ENCODE measurements at places on chromosomes 2 and 18. TPM values are rescaled to one million over a fixed set of nuclear protein-coding genes. Genes with fewer than 3 reads are reported as not detected.

- peak; percentile 58 for ATAC-seq
These were observed 300.4 kb downstream of the ZNF407 start for GRCh38 chr18:74897971-74898657.

GRCh38 chr18:35588995-35589394 is 7.5 kb downstream of the GALNT1 start:
- no peak for ATAC-seq

Gene SP110
- 40.2 TPM for total RNA-seq

Gene PDCL3
- 28.3 TPM for total RNA-seq

DNA sequence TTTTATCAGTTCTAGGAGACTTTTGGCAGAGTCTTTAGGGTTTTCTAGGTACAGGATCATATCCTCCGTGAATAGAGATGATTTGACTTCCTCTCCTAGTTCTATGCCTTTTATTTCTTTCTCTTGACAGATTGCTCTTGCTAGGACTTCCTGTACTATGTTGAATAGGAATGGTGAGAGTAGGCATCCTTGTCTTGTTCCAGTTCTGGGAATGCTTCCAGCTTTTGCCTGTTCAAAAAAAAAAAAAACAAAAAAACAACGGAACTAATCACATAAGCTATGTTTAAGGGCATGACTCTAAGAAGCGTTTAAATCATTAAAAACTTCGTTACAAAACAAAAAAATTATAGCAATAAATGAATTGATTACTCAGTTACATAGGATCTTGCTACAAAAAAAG is 145.7 kb downstream of the NUP35 start:
- no peak for ATAC-seq

- ATAC-seq: no peak
These were observed 82.3 kb downstream of the PXDN start for GRCh38 chr2:1661891-1662605.

DNA sequence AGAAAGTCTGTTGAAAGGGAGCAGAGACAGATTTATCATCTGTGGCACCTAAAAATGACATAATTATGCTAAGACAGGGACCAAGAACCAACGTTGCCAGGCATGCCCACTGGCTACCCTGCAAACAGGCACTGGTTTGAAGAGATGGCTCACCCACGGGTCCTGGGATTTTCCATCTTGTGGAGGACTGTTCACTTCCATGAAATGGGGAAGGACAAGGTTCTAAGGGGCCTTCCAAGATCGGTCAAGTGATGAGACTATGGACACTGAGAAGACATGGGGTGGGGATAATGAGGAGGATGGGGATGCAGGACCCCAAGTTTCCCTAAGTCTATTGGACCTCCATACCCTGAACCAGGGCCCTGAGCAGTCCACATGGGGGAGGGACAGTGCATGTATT is 18.9 kb downstream of the LGALSL start:
- no peak for ATAC-seq

Gene ANKRD36B
- total RNA-seq: 24.7 TPM

DNA sequence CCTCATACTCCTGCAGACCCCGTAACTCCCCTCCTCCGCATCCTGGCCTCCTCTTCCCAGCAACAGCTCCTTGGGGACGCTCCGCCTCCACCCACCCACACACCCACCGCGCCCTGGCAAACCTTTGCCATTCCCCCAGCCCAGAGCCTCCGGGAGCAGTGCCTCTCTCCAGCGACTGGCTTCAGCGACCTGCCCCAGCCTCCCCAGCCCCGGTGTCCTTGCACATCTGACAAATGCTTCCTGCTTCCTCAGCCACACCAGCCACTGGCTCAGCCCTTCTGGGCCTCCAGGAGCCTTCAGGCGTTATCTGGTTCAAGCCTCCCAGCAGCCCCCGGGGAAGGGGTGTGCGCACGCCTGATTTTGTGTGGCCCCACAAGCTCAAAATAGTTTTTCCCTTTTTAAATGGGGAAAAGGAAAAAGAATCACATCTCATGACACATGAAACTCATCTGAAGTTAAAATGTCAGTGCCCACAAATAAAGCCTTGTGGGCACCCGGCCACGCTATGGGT is 14.2 kb downstream of the ESPNL start:
- ATAC-seq: no peak

GRCh38 chr2:50529600-50530218 is 502.2 kb downstream of the NRXN1 start:
- ATAC-seq: peak; percentile 56

DNA sequence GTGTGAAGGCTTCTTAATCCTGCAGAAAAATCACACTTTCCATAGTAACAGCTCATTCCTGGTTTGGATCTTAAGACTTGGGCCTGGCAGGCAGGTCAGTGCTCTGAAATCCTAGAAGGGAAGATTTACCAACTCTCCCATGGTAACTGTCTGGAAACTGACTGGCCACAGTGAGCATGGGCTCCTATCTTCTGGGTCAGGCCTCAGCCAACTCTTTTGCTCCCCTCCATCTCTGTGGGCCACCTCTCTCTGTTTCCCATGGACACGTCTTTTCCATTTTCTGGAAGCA is 86.7 kb downstream of the ACAA2 start:
- ATAC-seq: no peak

DNA sequence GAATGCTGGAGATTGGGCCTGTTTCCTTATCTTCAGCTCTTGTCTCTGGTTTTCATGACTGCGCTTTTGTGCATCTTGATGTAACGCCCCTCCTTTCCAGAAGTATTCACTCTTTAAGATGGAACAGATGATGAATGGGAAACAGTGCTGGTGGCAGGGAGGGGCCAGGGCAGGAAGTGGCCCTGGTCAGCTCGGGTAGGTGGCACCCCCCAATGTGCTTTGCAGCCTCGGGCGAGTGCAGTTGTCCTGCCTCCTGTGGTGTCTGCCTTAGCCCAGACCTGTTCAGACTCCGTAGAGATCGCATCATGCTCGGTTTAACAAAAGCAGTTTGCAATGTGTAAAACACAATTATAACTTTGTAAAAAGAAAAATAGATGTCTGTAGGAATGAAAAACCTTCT is 17.0 kb upstream of the MGAT4A start:
- ATAC-seq: no peak

DNA sequence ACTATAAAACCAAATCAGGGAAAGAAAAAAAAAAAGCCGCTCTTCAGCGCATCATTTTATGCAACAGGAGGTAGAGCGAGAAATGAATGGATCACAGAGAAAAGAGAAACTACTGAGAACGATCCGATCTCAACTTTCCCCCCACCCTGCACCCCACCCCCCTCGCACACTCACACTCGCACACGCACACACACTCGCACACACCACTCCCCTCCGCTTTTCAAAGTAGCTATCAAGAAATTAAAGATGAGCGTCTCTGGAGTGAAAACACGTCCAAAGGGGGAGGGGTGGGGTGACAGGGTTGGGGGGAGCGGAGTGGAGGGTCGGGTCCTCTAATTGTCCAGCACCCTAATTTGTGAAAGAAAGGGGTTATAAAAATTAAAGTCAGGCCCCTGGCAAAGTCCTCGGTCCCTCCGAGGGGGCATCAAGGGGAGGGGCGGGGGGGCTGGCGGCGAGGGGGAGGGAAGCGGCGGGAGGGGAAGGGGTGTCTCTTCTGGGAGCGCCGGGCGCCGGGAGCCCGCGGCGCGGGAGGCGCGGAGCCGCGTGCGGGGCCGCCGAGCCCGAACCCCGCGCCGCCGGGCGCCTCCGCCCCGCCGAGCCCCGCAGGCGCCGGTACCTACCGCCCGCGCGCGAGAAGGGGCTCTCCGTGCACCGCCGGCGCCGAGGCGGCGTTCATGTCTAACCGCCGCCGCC is 428 bp downstream of the TCF4 start:
- ATAC-seq: no peak

GRCh38 chr2:16661936-16662839 is 3.4 kb downstream of the CYRIA start:
- no peak for ATAC-seq

Gene RAMP1
- total RNA-seq: 0.81 TPM

DNA sequence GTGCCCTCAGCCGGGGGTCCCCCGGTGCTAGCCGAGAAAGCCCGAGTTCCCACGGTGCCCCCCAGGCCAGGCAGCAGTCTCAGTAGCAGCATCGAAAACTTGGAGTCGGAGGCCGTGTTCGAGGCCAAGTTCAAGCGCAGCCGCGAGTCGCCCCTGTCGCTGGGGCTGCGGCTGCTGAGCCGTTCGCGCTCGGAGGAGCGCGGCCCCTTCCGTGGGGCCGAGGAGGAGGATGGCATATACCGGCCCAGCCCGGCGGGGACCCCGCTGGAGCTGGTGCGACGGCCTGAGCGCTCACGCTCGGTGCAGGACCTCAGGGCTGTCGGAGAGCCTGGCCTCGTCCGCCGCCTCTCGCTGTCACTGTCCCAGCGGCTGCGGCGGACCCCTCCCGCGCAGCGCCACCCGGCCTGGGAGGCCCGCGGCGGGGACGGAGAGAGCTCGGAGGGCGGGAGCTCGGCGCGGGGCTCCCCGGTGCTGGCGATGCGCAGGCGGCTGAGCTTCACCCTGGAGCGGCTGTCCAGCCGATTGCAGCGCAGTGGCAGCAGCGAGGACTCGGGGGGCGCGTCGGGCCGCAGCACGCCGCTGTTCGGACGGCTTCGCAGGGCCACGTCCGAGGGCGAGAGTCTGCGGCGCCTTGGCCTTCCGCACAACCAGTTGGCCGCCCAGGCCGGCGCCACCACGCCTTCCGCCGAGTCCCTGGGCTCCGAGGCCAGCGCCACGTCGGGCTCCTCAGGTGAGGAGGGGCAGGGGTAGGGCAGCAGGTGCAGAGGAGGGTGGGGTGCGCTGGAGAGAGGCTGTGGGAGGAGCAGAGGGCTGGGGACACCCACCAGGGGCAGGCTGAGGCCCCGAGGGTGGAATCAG is 14.1 kb upstream of the GMPPA start:
- peak; percentile 74 for ATAC-seq

Gene ANKRD62
- total RNA-seq: not detected

Gene PEX13
- total RNA-seq: 22.3 TPM

Gene GPR17
- total RNA-seq: 0.58 TPM

GRCh38 chr2:133045787-133046186 is 375.8 kb upstream of the LYPD1 start:
- ATAC-seq: no peak

DNA sequence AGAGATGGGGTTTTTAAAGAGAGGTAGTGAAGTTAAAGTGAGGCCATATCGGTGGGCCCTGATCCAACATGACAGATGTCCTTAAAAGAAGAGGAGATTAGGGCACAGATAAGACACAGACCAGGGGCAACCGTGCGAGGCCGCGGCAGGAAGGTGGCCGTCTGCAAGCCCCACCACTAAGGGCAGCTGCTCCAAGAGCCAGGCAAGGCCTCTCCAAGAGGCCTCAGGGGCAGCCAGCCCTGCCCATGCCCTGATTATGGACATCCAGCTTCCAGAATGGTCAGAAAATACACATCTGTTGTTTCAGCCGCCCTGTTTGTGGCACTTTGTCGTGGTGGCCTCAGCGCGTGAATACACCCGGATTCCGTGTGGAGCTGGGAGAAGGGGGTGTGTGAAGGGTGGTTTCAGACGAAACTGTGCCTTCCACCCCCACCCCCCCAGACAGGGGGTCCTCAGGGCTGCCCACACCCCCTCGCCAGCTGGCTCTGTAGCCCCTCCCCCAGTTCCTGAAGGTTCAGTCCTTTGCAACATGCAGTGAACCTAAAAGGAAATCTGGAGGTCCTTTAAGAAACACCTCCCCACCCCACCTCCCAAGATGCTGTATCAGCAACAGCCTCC is 74.1 kb upstream of the SMAD7 start:
- ATAC-seq: no peak

Gene ASAP2
- 19.8 TPM for total RNA-seq

- no peak for ATAC-seq
These were observed 43.6 kb upstream of the PTMA start for GRCh38 chr2:231664727-231665126.

GRCh38 chr2:120476141-120476540 is 130.2 kb downstream of the INHBB start:
- ATAC-seq: no peak

DNA sequence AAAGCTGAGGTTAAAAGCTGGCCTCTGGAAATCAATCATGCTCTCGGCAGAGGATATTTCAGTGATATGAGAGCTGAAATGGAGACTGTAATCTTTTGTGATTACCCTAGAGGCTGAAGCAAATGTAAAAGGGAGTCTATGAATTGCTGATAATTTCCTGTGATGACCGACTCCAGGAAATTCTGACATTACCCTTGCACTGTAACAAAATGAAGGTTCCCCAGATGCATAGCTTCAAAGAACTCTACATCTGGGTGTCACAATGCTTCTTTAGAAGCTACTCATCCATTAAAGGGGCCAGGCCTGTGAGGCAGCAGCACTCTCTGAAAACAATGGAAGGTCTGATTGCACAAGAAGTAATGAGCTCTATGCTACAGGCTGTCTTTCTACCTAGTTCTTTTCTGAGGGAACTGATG is 268.2 kb upstream of the SESTD1 start:
- peak; percentile 92 for ATAC-seq

GRCh38 chr2:29240601-29241000 is 125.4 kb downstream of the CLIP4 start:
- ATAC-seq: no peak

- ATAC-seq: peak; percentile 91
These were observed at the start of gene EML4 for GRCh38 chr2:42169100-42169873. EML4 (plus strand) TSS chr2:42169353; CDS start chr2:42169612, 259 bp downstream.

Gene WNT10A
- total RNA-seq: not detected

DNA sequence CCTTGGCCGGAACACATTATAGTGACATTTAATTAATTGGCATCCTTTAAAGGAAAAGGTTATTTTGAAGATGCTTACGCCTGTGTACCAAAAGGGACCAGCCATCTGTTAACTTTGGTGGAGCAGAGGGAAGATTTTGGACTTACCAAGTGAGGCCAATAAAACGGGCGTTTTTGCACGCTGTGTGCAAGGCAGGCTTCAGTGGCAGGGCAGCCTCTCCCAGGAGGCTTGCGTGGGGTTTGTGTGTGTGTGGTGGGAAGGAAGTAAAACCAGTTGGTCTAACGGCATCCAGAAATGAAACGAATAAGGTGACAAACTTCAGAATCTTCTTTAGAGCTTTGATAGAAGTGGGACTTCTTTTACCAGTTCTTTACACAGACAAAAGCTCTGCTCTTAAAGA is 191.7 kb downstream of the PRKCE start:
- no peak for ATAC-seq

Gene UGT1A10
- total RNA-seq: 0.14 TPM

Gene STPG4
- total RNA-seq: not detected

- no peak for ATAC-seq
These were observed 7.1 kb downstream of the TIA1 start for GRCh38 chr2:70241340-70241739.

- ATAC-seq: no peak
These were observed 26.5 kb upstream of the RTN4 start for GRCh38 chr2:55076721-55077120.

- ATAC-seq: no peak
These were observed 48.6 kb upstream of the RPL31 start for GRCh38 chr2:100953406-100954043.

DNA sequence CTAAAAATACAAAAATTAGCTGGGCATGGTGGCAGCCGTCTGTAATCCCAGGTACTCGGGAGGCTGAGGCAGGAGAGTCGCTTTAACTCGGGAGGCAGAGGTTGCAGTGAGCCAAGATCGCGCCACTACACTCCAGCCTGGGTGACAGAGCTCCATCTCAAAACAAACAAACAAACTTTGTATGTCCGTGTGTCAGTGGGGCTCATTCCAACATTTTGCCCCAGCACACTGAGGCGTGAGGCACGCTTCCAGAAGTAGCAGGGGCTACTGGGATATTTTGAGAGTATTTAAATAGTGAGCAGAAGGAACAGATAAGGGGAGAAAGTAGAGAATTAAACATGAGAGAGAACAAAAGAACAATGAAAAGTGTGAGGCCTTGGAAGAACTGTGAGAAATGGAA is 83.3 kb upstream of the TANK start:
- ATAC-seq: no peak

Gene NYAP2
- 7.9 TPM for total RNA-seq

Gene SCN1A
- 0.10 TPM for total RNA-seq
